ENCODE measurements at places on chromosomes 4 and X.

DNA sequence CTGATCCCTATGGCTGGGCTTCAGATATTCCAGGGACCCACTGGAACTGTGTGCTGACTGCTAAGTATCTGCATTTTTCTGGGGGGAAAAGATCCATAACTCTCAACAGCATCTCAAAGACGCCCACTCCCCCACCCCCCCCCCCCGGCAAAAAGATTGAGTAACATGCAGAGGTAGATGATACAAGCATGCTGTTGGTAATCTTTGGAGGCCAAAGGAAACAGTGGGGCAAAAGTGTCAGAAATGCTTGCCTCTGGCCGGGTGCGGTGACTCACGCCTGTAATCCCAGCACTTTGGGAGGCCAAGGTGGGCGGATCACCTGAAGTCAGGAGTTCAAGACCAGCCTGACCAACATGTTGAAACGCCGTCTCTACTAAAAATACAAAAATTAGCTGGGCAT is 12.2 kb downstream of the XPNPEP2 start:
- no peak for DNase-seq

DNA sequence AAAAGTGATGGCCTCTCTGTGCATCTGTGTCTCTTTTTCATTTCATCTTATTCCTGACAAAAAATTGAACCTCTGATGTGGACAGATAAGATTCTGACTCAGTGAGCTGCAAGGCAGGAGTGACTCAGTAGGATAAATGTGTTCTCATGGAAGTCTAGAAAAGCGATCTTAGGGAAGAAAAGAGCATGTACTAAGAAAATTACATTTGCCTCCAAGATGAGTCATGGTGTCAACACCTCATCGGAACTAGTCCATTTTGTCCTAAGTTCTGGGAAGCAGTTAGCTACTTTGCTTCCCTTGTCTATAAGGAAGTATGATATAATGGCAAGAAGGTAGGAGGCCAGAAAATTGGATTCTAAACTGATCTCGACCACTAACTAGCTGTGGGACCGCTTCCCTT is 83.5 kb upstream of the AFF2 start:
- no peak for DNase-seq

DNA sequence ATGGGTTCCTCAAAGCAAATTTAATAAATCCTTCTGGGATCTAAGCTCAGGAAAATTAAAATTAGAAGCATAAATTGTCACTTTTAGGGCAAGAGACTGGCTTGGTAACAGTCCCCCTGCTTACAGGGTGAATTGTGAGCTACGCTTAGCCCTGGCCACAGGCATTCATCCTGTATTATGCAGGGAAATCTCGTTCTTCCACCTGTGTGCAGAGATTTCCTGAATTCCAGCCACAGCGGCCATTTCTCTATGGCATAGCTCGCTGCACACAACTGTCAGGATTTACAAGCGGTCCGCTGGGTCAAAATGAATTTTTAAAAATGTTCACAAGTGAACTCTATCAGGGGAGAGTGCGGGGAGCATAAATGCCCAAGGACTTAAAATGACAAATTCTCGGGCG is 111.9 kb downstream of the DCTD start:
- no peak for DNase-seq

DNA sequence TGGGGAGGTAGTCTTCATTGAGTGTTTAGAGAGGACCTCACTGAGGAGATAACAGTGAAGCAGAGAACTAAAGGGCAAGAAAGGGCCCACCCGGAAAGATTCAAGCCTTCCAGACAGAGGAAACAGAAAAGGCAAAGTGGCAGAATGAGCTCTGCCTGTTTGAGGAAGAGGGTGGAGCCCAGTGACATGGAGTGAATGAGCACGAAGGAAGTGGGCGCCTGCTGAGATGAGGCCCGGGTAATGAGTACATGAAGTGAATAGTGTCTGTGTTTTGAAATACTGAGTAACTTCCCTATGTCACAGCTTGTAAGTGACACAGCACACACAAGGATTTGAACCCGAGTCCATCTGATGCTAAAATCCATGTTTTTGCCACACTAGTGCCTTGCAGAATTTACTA is 32.5 kb upstream of the TLR2 start:
- no peak for DNase-seq

GRCh38 chr4:142021181-142021580 is 384.8 kb downstream of the IL15 start:
- no peak for DNase-seq

- no peak for DNase-seq
Observed at GRCh38 chr4:140790765-140791164, 34.6 kb upstream of the TBC1D9 start.

DNA sequence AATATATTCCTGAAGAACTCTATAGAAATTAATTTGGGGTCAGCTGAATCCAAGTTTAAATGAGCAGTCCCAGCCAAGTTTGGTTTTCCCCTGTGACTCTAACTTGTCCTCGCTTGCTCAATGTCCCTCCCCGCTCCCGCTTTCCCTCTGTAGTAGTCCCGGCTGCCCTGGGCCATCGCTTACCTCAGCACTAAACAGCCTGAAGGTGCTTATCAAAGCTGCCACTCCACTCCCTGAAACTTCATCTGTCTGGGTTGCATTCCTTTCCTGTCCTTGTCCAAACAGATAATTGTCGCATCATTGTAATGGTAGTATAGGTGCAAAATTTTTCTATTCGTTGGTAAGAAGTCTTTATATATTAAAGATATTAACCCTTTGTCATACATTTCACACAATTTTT is 12.8 kb downstream of the SLC25A43 start:
- DNase-seq = no peak

DNA sequence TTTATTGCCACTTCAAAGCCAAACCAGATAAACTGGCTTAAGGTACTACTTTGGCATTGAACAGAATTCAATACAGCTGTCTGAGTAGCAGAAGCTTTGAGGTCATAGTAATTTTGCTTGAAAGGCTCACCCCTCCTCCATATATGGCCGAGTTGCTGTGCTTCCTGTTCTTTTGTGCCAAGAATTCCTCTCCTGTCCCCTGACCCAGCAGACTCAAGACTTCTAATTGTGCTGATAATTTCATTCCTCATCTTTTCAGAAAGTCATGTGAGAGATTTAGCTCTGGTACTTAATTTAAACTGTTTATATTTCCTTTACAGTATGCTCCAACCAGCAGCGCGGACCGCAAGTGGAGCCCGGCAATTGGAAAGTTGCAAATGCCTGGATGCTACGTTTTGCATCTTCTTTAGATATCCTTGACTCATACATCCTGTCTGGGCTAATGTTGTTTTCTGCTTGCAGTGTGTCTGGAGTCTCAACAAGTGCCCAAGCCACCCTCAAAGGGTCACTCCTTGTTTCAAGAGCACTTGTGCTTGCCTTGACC is 373.4 kb downstream of the PDGFC start:
- DNase-seq = no peak

DNA sequence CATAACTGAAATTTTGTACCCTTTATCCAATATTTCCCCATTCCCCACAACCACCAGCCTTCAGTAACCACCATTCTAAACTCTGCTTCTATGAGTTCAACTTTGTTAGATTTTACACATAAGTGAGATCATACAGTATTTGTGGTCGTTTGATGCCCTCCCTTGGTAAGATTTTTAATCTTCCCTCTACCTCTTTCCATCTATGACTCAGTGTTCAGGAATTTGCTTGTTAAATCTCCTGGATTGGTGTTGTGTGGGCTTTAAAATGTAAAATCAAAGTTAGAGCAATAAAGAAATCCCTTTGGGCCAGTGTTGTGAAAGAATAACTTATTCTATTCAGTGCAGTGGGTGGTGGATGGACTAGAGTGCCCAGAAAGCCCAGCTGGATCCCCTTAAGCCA is 37.4 kb downstream of the SLC16A2 start:
- DNase-seq = no peak

GRCh38 chrX:148728901-148729300 is 228.5 kb downstream of the AFF2 start:
- DNase-seq = no peak

DNA sequence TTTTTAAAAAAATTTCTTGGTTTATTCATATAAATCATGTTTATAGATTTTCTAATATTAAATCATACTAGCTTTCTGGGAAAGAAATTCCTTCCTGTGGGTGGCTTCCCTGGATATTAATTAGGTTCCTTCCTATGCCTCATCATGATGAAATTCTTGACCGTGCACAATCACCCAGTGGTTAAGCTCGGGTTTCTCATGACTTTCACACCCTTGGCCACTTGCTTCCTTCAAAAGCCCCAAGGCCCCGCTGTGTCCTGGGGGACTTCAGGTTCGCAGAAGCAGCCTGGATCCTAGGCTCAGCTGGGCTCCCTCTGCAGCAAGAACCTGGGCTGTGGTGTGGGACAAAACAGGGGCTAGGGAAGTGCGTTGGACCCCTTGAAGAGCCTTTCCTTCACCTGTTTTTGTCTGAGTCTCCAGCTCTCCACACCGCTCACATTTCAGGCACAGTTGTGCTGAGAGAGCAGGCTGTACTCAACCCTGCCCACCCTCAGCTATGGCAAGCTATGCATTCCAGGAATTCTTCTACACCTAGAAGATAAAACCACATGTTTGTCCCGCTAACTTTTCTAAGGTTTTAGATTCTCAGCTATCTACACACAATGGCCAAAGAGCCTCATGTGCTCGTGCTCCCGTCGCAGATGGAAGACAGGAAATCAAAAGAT is 48.9 kb upstream of the TMSB15B start:
- no peak for DNase-seq

DNA sequence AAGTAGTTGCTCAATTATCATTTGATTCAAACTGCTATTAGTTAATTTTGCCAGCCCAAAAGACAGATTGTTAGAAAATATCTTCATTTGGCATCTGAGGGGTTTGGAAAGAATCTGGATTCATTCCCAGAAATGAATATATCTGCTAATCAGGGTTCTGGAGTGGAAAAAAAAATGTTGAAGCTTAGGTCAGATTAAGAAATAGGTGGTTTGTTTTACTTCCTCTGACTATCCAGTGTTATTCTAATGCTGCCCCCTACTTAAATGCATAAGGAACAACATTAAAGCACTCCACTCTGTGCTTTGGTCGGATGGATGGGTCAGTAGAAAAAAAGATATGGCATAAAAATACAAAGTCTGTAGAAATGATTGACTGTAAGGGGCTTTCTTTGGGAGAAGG is 89.0 kb downstream of the LUZP4 start:
- no peak for DNase-seq

- no peak for DNase-seq
Observed at GRCh38 chr4:7632971-7633370, 198.2 kb upstream of the PSAPL1 start.

DNA sequence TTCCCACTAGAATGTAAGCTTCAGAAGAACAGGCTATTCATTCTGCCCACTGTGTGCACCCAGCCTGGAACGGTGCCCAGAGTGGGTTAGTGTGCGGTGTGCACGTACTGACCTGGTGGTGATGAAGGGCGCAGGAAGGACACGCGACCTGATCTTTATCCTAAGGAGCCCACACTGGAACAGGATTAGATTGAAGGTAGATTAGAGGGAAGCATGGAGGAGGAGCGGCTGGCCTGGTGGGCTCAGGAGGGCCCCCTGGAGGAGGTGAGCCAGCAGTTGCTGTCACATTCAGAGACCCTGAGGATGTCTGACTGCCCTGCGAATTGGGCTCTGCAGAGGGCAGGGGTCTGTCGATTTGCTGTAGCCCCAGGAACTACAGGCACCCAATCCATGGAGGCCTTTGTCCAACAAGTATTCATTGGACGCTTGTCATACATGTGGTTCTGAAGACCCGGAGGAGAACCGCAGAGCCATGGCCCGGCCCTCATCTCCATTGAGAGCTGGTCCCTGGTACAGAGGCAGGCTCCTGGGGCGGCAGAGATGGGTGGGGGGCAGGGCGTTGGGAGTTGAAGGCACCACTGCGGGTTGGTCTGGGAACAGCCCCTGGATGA is 73.2 kb downstream of the HTRA3 start:
- no peak for DNase-seq

DNA sequence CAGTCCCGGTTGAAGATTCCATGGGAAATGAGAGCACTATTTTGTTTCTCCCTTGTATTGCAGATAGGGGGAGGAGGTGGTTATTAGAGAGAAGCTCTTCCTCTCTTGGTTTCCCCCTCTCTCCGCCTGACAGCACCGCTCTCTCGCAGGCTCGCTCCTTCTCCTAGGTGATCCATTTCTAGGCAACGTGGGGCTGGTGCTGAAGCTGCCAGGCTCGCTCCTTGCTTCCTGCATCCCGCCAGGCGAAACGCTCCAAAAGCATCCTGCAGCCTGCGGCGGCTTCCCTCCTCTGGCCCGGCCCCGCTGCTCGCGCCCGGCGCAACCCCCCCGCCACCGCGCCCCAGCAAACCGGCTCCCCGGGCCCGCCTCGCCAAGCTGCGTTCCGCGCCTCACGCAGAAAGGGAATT is at the start of gene GRID2:
TSS of gene GRID2 (plus strand) at position 346 of the 407 bp plus-strand sequence.
- DNase-seq = no peak

DNA sequence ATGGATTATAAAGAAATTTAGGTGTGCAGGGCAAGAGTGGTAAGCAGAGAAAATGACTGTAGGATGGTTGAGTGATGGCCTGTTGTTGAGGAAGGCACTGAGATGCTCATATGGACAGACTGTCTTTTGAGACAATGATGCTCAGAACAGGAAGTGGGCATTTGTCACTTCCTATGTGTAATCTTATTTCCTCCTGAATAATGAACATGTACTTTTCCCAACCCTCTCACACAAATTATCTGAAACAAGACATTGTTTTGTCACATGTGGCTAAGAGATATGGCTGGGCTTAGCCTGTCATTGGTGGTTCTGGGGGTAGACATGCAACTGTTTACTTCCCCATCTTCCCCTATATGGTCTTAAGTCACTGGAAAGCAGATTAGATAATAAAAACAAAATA is 240.5 kb downstream of the CFAP47 start:
- DNase-seq = no peak

DNA sequence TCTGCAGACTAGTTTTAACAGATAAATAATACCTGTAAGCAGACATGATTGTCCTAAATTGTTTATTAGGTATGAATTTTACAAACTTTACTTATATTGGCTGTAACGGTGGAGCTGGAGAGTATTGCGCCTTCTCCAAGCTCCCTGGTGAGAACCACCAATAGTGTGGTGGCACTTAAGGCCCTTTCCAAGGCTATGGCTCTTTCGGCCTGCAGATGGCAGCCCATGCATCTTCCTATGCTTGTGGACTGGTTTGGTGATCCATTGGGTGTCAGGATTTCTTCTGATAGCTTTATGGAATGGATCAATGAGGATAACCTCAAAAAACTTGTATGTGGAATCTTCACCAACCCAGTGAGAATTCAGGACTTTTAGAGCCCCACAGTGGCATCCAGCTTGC is 7.8 kb downstream of the LARP1B start:
- DNase-seq = peak; percentile 64

- DNase-seq = no peak
Observed at GRCh38 chr4:67685532-67685859, 15.5 kb downstream of the UBA6 start.

- no peak for DNase-seq
Observed at GRCh38 chrX:71489540-71489939, 43.4 kb upstream of the OGT start.

- no peak for DNase-seq
Observed at GRCh38 chr4:153259661-153260060, 55.4 kb downstream of the TRIM2 start.

- no peak for DNase-seq
Observed at GRCh38 chr4:141703497-141703896, 67.1 kb downstream of the IL15 start.

GRCh38 chr4:118741301-118741855 is 56.2 kb downstream of the METTL14 start:
- DNase-seq = no peak

GRCh38 chr4:87011340-87012034 is 76.7 kb downstream of the AFF1 start:
- DNase-seq = peak; percentile 89
